ENCODE measurements at places on chromosomes 6 and 20.

DNA sequence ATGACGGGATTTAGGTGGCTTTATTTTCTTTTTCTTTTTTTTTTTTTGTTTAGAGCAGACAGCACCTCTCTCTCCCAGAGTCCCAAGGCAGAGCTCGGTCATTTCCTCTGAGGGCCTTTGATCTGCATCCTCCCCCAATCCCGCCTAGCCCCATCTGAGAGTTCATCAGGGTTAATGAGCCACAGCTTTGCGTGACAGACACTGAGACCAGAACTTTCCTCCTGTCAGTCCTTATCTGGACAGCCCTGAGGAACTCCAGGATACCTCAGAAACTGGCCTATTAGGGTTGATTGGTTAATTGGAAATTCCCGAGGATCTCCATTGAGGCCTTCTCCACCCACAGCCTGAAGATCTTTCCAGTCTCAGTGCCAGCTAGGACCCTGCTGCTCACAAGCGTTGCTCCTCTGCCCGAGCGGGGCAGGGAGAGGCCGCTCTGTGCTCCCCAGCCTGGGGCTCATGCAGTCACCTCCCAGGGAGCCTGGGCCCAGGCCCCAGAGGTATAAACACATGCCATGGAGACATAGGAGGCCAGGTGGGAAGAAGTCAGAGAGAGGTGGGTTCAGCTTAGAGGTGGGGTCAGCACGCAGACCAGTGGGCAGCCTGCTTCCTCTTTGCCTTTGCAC is 1.4 kb upstream of the LRRN4 start:
- no peak for DNase-seq

- no peak for DNase-seq
Measured at GRCh38 chr6:107563694-107564588, 74.0 kb downstream of the SOBP start.

DNA sequence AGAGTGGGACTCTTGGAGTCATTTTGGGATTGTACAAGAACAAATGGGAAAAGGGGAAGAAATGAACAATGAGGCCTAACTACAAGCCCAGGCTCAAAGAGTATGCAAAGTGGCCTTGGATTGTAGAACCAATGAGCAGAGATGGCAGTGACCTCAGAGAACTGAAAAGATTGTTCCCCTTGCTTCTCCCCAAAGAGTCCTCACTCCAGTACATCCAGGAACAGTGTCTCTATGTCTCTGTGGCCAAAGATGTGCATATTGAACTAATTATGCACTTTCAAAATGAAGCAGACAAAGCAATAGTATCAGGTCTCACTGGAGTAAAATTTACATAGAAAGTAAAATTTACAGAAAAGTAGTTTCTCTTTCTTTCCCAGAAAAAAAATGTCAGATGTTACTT is 81.0 kb downstream of the SMLR1 start:
- no peak for DNase-seq

- DNase-seq = no peak
Measured at GRCh38 chr6:23870496-23870895, 255.5 kb upstream of the NRSN1 start.

DNA sequence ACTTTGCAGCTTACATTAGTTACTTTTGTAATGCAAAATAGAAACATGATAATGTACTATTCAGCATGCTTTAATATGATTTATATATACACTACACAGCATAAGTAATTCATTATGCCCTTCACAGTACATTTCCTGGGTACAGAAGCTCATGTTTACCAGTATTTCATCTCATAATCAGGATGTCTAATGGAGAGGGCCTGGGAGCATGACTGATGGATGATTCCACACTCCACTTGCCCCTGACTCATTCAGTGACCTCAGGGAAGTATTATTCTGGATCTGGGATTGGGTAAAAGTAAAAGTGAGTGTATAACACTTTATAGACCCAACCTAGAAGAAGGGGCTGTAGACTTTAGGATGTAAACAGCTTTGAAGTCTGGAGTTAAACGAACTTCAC is 31.4 kb upstream of the BACH2 start:
- DNase-seq = no peak

- DNase-seq = no peak
Measured at GRCh38 chr6:16425881-16426615, 187.7 kb downstream of the GMPR start.

DNA sequence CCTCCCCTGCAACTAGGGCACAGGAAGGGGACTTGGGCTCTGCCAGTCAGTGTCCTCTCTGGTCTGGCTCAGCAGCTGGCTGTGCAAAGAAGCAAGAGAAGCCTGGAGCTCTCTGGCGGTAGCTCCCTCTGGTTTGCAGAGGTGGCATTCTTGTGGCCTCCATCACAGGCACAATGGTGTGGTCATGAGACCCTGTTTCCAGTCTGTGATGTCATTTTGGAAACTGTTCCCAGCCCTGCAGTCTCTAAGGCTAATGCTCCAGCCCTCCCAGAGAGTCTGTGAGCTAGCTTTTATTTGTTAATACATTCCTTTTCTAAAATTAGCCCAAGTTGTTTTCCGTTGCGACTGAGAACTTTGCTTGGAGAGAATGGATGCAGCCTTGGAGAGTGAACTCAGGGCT is 69.5 kb upstream of the FOXQ1 start:
- no peak for DNase-seq

- DNase-seq = peak; percentile 38
Measured at GRCh38 chr6:32854376-32855178, 585 bp downstream of the PSMB9 start.

DNA sequence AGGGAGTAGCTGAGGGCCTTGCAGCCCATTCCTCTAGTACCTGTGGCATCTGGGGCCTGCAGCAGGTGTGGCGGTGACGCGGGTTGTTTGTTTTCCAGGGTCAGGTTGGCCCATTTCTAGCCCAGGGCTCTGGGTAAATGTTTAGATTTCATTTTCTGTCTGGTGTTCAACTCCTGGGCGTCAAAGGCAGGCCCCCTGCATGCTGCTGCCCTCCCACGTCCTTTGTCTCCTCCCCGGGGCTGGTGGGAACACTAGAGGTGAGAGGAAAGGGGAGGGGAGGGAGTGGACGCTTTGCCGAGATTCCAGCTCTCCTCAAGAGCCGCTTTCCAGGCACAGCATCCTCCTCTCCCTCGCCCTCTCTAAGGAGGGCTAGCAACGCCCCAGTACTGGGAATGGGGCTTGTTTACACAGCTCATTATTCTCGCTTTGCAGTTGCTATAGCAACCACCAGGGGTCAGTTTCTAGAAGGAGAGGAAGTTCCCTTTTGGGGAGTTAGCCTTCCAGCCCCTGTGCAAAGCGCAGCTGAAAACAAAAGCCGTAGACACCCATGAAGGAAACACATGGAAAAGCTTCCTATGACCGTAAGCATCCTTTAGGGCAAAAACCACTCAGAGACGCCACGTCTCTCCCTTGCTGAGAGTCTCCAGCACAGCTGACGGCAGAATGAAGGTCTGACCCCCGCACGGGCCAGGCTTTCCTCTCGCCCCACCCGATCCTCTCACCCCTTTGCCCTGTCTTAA is 170.6 kb downstream of the LY86 start:
- DNase-seq = no peak

GRCh38 chr6:137869549-137870307 is 2.7 kb downstream of the TNFAIP3 start:
- no peak for DNase-seq

GRCh38 chr6:109121411-109121810 is 26.1 kb downstream of the CEP57L1 start:
- DNase-seq = no peak

DNA sequence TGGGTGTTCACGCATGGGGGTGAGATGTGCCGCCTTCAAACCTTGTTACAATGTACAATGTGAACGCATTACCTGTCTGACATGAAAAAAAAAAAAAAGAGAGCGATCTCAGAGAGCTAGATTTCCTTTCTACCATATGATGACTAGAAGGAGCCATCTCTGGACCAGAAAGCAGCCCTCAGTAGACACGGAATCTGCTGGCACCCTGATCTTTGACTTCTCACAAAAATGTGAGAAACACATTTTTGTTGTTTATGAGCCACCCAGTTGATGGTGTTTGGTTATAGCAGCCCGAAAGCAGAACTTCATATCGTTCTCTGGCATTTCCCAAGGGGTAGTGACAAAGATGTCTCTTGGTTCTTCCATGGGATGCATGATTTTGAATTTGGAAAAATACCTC is 33.5 kb upstream of the EPB41L1 start:
- DNase-seq = no peak

DNA sequence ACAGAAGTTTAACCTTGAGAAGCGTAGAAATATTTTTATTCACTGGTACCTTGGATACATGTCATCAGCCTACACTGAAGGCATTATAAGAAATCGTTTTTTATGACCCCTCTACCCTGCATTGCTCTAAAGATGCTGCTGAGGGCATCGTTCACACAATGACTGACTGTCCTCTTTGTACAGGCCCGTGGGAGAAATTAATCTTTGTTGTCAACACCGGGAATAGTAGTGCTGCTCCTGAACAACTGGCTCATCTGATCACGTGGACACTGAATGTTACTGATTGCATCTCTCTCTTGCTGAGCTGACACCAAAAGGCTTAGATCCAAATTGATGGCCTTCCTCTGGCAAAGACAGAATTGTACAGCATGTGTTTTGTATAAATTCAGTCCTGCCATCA is 157.1 kb upstream of the SMLR1 start:
- DNase-seq = no peak

GRCh38 chr6:54515713-54516112 is 207.5 kb downstream of the TINAG start:
- no peak for DNase-seq

DNA sequence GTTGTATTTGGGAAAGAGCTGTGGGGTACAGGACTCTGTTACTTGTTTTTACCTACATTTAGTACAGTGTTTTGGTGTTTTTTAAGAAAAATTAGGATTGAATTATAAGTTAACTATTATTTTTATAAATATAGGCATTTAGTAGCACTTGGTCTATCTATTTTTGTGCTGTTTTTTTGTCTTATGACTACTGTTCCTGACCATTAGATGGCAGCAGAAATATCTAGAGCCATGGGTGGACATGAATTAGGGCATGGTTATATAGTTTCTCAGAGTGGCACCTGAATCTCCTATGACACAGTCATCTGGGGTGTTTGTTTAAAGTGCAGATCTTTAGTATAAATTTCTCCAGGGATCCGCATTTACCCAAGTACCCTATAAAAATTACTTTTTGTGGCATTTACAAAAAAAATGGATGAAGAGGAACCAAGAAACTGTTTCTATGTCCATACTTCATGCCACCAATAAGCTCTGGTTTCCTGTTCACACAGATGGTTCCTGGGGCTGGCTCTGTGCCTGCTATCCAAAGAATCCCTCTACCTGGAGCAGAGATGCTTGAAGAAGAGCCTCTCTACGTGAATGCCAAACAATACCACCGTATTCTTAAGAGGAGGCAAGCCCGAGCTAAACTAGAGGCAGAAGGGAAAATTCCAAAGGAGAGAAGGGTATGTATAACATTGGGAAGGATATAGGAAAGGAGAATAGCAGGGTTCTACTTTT is 19.8 kb downstream of the NFYA start:
- DNase-seq = no peak

- no peak for DNase-seq
Measured at GRCh38 chr6:116560130-116560529, 6.6 kb downstream of the CALHM4 start.

DNA sequence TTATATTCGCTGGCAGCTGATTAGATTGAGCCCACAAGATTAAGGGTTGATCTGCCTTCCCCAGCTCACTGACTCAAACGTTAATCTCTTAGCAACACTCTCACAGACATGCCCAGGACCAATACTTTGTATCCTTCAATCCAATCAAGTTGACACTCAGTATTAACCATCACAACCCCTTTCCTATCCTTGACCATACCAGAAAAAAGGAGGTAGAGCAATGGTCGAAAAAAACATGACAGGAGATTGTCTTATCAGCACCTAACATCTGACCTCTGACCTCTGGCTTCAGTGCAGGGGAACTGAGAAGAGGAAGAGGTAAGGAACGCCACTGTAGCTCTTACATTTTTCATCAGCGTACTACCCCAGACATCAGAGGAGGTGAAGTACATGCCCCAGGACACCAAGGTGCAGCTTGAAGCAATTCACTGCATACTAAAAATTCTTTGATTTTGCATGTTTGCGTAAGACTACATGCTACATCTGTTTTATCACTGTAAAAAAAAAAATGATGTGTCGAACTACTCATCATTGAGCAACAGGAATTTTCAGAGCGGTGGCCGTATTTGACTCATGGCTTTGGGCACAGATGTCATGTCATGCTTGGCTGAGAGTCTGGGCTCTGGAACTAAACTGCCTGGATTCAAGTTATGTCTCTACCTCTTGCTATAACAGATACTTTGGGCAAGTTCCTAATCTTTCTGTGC is 188.0 kb upstream of the TAB2 start:
- DNase-seq = no peak
